Activated T-helper 17 cell treated with anti-CD3 and anti-CD28 coated beads, Interleukin-2, amount 50 U/mL, for 72 hours (primary cell): ENCODE measurements at places on chromosomes 5 and 9. TPM values are rescaled to one million over a fixed set of nuclear protein-coding genes. Genes with fewer than 3 reads are reported as not detected.

Gene FIBCD1
- total RNA-seq, result not detected

Gene TMEM252
- total RNA-seq, result not detected

Gene DOCK8
- 133 TPM for total RNA-seq

Gene GRM6
- total RNA-seq, result not detected

Gene PRR16
- not detected for total RNA-seq

Gene PCDHGB4
- 0.08 TPM for total RNA-seq

Gene SCGB3A1
- total RNA-seq, result not detected

Gene ABO
- not detected for total RNA-seq

Gene REXO4
- total RNA-seq, result 26.1 TPM

Gene PFDN1
- 40.1 TPM for total RNA-seq

Gene UBAC1
- 39.8 TPM for total RNA-seq

Gene SLCO6A1
- not detected for total RNA-seq

Gene SPATA9
- not detected for total RNA-seq

Gene PLPP7
- total RNA-seq, result not detected

Gene MEIKIN
- total RNA-seq, result not detected

Gene GPX8
- total RNA-seq, result not detected

Gene CDH9
- not detected for total RNA-seq

Gene PCDHB11
- not detected for total RNA-seq

Gene TRIM36
- total RNA-seq, result 0.34 TPM

Gene ENTPD2
- total RNA-seq, result 0.39 TPM

Gene OBP2B
- not detected for total RNA-seq

Gene ZNF300
- 0.71 TPM for total RNA-seq

Gene ARAP3
- 7.1 TPM for total RNA-seq

Gene THBS4
- 1.7 TPM for total RNA-seq

Gene GRIA1
- total RNA-seq, result not detected

Gene CAPSL
- not detected for total RNA-seq

Gene ANKRD20A1
- 9.6 TPM for total RNA-seq

Gene DND1
- 3.0 TPM for total RNA-seq

Gene TMEM141
- 30.7 TPM for total RNA-seq

Gene SLCO4C1
- total RNA-seq, result 0.08 TPM

Gene SREK1IP1
- total RNA-seq, result 28.2 TPM

Gene ADAMTS2
- total RNA-seq, result not detected

Gene QSOX2
- 28.5 TPM for total RNA-seq

Gene CTXN3
- not detected for total RNA-seq

Gene HK3
- 0.29 TPM for total RNA-seq

Gene SLC46A2
- not detected for total RNA-seq

Gene HEMGN
- 0.95 TPM for total RNA-seq

Gene TSLP
- total RNA-seq, result 0.24 TPM

Gene ADAMTS6
- total RNA-seq, result 1.4 TPM

Gene LCN9
- not detected for total RNA-seq

Gene DOCK2
- total RNA-seq, result 229 TPM

Gene MFAP3
- total RNA-seq, result 16.1 TPM

Gene ARL14EPL
- not detected for total RNA-seq

Gene RABL6
- 108 TPM for total RNA-seq

Gene PCDHA1
- total RNA-seq, result not detected

Gene CCDC192
- total RNA-seq, result not detected

Gene BHMT2
- not detected for total RNA-seq

Gene IL13
- total RNA-seq, result 4.3 TPM

Gene AGTPBP1
- 39.0 TPM for total RNA-seq

Gene TAF11L5
- not detected for total RNA-seq

Gene TAF11L9
- total RNA-seq, result not detected

Gene ANKRD34B
- not detected for total RNA-seq

Gene AJM1
- 4.3 TPM for total RNA-seq

Gene OR1Q1
- 0.45 TPM for total RNA-seq

Gene PTGES
- not detected for total RNA-seq
